ENCODE measurements at places on chromosomes 7 and 10.

- DNase-seq = no peak
Measured at GRCh38 chr7:155848691-155849669, 36.7 kb upstream of the SHH start.

DNA sequence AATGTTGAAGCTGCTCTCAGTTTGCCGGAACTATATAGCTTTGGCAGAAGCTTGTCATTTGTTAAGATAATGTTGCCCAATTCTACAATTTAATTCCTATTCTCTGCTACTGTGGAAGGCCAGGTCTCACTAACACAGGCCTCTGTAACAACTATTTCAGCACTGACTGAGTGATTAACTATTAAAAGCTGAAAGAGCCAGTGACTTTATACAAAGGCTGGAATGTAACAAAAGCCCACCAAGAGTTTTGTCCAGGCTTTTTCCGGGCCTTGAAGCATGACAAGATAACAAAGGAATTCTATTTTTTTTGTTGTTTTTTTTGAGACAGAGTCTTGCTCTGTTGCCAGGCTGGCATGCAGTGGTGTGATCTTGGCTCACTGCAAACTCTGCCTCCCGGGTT is 795.6 kb downstream of the PHTF2 start:
- DNase-seq = no peak

- DNase-seq = no peak
Measured at GRCh38 chr7:28483908-28484605, 71.7 kb downstream of the CREB5 start.

DNA sequence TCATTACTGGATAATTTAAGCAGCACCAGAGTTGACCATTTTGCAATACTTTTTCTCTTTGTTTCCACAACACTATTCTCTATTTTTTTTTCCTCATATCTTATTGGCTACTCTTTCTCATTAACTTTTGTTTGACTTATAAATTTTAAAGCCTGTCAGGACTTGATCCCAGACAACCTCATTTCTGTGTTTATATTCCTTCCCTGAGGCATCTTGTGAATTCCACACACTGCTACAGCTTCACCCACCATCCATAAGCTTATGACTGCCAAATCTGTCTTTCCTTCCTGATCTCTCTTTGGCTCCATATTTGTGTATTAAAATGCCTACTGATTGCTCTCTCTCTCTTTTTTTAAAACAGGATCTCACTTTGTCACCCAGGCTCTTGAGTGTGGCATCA is 124.6 kb upstream of the MBL2 start:
- DNase-seq = no peak

DNA sequence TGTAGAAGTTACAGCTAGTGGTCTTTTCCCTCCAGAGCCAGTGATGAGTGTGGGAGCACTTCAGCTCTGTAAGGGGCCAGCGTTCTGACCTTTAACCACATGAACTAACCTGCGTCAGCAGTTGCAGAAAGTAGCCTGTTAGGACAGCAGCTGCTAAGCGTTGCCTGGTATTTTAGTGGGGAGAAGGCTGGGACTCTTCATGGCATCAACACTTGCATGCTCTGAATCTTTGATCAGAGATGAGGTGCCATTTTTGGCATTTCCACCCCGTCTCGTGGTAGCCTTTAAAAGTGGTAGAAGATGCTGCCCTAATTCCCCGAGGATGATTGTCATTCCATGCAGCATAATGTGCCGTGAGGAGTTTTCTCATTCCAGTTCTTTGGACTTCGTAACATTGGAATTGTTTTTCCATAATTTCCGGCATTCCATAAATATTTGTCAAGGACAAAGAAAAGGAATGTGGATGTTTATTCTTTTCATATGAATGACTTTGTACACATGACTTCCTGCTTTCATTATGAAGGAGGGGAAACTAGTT is 92.2 kb downstream of the AVL9 start:
- no peak for DNase-seq

DNA sequence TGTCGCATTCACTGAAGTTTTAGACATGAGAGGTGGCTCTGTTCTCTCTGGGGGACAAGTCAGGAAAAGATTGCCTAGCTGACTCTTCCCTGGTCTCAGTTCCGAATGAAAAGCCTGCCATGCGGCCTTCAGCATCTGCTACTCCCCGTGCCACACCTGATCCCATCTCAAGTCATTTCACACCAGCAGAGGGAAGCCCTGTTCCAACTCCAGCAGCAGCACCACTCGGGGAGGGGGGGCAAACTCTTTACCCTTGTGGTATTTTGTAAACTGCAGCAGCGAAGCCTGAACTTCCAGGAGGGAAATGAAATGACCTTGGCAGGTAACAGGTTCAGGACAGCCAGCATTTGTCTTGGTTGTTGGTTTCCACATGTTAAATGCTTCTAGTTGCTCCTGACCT is 13.8 kb downstream of the LRRC4 start:
- no peak for DNase-seq

DNA sequence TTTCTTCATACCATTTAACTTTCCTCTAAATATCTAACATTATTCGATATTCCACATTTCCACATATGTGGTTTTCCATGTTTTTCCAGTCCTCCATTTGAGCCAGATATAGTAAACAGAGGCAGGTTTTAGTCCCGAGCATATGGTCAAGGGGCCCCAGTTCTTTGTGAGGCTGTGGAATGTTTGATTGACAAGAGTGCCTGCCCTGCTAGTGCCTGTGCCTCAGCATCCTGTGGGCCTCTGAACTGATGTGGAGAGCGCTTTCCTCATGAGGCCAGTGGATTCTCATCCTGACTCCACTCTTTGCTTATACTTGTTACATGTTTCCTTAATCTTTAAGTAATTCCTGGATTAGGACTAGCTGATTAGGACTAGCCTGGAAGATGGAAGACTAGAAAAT is 58.8 kb downstream of the POM121L12 start:
- DNase-seq = no peak

DNA sequence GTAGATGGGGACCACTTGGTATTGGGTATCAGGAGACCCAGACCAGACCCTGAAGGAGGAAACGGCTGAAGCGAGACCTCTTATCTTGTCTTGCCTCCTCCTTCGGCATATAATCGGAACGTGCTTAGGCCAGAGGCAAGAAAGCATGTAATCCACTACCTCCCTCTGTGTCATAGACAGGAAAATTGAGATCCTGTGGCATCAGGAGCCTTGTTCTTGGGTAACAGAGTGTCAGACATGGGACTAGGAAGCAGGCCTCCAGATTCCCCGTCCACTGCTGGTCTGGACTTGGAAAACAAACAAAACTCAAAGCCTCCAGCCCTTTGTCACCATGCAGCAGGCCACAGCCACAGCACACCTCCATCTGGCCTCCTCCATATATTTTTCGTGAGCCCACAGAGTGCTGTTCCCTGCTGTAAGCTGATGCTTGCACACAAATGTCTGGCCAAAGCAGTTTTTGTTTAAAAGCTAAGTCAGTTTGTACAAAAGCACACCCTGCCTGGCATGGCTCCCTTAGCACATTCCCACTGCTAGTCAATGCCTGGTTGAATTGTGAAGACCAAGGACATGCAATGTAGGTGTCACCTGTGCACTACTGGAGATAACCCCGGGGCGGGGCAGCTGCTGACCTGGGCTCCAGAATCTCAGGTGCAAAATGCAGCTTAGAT is 510.9 kb downstream of the RPS24 start:
- DNase-seq = no peak

GRCh38 chr7:119197877-119198527 is 973.5 kb downstream of the ANKRD7 start:
- no peak for DNase-seq

- DNase-seq = no peak
Measured at GRCh38 chr10:5945561-5946418, 31.6 kb downstream of the IL15RA start.

DNA sequence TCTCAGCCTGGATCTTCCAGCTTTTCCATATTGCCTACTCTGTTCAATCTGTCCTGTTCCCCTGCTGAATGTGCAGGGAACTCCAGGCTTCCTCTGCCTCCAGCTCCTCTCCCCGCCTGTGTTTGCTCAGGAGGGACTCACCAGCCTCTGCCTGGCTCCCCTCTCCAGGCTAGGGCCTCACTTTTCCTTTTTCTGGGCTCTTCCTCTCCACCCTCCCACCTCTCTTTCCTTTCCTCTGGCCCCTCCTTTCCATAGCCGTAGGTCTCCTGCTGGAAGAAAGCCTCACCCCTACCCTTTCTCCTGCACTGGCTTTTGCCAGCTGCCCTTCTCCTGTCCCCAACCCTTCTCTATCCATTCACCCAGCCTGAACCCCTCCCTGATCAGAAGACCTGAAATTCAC is 25.0 kb downstream of the PILRA start:
- DNase-seq = no peak

GRCh38 chr10:119090968-119091367 is 10.4 kb upstream of the EIF3A start:
- DNase-seq = peak; percentile 42

DNA sequence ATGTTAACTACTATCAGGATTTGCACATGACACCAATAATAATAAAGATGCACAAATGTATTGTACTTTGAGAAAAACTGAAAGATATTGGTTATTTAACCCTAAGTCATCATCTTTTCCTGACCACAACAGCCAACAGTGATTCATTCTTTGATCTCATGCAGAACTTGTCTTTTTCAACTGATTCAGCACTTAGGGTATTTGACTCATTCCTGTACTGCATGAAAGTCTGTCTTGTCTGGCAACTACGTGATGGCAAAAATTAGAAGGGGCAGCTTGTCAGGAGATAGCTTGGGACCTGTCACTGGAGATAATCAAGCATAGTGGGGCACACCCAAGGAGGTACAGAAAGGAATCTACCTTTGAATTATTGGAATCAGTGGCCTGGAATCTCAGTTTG is 77.8 kb upstream of the LRRC17 start:
- peak; percentile 30 for DNase-seq

- DNase-seq = peak; percentile 4
Measured at GRCh38 chr10:57657164-57657765, 610.4 kb downstream of the IPMK start.

DNA sequence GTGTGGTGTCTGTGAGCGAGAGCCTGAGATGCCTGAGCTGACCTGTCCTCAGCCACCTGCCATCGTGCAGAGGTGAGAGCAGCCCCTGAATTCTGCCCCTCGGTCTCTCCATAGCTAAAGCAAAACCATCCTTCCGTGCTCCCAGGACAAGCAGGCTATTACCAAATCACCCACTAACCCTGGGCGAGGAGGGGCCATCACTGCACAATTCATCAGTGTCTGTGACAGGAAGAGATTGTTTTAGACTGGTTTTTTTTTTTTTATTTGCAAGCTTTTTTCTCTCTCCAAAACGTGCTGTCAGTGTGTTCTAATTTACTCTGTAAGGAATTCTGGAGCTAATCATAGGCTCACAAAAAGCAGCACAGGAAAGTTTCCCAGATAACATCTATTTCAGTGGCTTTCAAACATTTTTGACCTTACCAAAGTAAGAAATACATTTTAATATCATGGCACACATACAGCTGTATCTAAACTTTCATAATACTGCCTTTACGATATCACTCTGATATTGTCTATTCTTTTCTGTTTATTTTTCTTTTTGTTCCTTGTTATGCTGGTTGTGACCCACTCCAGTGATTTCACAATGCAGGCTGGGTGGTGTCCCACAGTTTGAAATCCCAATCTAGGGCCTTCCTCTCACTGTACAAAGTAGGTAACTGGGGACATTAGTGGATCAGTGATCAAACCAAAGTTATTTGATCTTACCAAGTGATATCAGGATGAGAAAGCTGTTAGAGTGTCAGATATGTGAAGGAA is 62.8 kb downstream of the EGFR start:
- no peak for DNase-seq

DNA sequence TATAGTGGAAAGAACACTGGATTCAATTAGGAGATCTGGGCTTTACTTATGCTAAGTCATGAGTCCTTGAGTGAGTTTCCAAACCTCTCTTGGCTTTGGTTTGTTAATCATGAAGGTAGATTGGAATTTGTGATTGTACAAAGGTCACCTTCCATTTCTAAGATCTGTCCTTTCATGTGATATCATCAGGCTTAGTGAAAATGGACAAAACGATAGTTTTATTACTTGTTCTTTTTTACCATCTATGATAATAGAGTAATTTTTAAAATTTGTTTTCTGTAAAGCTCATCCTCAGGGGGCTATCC is 309.0 kb downstream of the BICC1 start:
- DNase-seq = no peak

- no peak for DNase-seq
Measured at GRCh38 chr7:2614631-2615330, 17.0 kb upstream of the TTYH3 start.

- no peak for DNase-seq
Measured at GRCh38 chr10:71253981-71254818, 41.8 kb downstream of the UNC5B start.

DNA sequence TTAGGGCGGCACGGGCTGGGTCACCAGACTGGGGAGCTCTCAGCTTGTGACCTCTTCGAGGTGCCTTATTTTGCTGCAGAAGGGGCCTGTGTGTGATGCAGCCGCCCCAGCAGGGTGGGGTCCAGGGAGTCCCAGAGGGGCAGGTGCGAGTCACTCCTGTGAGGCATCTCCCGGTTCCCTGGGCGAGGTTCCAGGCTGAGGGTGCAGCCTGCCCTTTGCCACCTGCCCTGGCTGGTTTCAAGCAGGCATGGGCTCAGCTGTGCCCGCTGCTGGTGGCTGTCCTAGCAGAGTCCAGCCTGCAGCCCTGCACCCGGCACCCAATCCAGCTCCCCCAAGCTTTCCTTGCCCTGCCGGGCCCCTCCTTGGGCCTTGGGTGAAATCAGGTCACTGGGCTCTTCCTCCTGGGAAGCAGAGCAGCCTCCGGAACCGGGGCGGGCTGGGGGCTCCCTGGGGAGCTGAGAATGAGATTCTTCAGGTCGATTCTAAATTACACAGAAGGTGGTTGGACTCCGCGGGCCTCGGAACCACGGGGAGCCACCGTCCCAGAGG is 64.8 kb downstream of the PWWP2B start:
- no peak for DNase-seq

DNA sequence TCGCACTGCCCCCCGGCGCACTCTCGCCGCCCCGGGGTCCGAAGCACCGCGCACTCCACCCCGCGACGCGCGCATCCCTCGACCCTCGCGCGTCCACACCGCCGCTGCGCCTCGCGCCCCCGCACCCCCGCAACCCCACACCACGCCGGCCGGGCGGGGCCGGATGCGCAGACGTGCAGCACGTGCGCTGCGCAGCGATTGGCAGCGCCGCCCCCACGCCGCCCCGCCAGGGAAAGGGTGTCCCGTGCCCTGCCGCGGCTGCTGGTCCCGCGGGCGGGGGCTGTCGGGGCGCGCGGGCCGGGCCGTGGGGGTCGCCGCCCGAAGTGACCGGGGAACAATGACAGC is 53.7 kb upstream of the KDM7A start:
- DNase-seq = peak; percentile 77

GRCh38 chr7:105151152-105151551 is 137.1 kb downstream of the KMT2E start:
- DNase-seq = no peak

DNA sequence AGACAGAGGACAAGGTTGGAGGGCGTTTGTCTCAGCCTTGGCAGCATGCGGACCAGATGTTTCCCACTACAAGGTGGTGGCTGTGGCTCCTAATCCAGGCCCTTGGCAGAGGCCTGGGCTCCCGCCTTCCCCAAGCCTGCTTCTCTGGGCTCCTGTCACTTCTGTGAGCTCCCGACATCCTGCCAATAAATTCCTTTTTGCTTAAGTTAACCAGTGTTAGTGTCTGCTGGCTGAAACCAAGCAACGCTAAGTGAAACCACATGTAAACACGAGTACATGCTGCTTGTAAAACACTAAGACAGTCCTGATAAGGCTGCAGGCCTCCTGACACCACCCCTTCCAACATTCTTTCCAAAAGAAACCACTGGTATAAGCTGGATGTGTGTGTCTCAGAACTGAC is 263.6 kb upstream of the ZMIZ1 start:
- DNase-seq = no peak

GRCh38 chr7:155527664-155528063 is 18.7 kb downstream of the CNPY1 start:
- no peak for DNase-seq

Measured in stimulated activated CD4-positive, alpha-beta T cell treated with anti-CD3 and anti-CD28 coated beads, Interleukin-4, amount 100 ng/mL, for 24 hours (primary cell).